ENCODE measurements at places on chromosomes 7 and 10.

DNA sequence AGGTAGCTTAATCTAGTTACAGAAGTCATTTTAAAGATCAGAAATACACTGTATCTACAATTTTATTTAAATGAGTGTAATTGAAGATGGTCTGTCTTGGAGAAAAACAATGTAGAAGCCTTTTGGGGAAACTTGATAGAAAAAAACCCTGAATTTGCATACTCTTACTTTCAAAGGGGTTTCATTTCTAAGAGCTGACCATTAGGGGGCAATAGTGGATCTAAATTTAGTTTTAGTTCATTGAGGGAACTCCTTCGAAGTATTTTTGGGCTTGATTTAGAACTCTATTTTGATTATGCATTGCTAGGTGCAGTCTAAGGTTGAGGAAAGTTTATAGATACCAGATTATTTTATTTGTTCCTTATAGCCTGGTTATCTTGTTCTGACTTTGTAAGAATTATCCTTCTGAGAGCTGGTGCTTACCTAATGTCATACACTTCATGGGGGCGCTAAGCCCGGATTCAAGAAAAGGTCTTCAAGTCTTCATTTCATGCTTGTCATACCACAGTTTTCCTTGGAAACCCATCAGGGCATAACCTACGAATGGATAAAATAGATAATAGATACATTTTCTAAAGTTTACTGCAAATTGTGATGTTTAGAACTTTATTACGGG is 69.1 kb upstream of the MXI1 start:
- DNase-seq = peak; percentile 51

DNA sequence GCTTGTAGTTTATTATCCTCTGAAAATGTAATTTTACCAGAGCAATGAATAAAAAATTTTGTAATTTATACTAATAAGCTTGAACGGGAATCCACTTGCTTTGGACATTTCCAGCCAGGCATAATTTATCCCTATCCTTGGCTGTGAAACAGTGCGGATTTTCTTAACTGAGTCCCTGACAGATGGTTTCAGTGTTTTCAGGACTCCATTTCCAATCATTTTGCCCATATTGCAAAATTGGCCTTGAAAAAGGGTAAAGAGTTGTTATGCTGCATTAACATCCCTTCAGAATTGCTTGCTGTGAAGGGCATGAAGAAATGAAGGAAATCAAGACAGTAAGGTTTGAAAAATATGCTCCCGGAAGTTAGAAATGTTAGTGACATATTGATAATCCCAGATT is 57.7 kb downstream of the NXPH1 start:
- no peak for DNase-seq

GRCh38 chr7:112939574-112940313 is 146.9 kb downstream of the GPR85 start:
- peak; percentile 100 for DNase-seq

DNA sequence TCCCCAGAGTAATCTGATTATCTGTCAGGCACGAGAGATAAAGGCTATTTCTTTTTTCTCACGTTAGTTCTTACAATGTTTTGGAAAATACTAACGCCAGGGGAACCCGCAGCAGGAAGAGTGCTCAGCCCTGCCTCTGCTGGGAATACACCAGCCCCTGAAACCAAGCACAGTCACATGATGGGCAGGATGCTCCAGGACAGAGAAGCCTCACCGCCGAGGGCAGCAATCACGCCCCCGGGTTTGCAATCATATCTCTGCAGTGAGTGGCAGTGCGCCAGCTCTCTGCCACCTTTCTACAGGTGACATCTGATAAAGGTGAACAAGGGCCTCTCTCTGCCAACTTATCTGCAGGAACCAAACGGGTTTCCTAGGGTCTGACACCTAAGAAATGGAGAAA is 39.8 kb downstream of the BRI3 start:
- DNase-seq = no peak

DNA sequence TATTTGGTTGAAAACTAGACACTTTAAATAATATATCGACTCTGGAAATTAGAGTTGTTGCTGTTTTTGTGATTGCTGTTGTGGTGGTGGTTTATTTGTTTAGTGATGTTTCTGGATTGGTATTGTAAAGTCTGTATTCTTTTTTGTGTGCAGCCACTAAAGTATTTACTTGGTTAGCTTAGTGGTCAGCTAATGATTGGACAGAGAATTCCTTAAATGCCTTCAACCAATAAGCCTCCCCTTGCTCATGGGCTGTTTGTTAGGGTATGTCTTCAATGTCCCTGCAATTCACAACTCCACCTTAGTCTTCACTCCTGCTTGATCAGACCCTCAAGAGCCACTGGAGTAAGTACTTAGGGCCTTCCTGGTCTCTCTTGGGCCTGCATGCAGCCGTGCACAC is 71.0 kb downstream of the PAXIP1 start:
- DNase-seq = no peak

DNA sequence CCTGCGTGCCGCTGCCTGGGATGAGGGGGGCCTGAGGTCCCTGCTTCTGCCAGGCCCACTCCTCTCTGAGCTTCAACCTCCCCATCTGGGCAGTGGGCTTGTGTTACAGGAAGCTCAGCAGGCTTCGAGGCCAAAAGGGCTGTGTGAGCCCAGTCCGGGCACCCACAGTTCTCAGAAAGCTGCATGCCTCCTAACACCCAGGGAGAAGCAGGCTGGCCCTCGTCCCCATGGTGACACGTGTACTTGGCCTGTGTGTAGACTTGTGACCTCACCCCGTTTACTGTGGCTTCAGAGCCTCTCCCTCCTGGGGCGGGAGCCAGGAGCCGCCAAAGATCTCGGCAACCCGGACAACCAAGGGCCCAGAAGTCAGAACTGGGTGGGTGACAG is 2.2 kb upstream of the GRIFIN start:
- peak; percentile 18 for DNase-seq
